ENCODE measurements at places on chromosomes 1 and 21.

DNA sequence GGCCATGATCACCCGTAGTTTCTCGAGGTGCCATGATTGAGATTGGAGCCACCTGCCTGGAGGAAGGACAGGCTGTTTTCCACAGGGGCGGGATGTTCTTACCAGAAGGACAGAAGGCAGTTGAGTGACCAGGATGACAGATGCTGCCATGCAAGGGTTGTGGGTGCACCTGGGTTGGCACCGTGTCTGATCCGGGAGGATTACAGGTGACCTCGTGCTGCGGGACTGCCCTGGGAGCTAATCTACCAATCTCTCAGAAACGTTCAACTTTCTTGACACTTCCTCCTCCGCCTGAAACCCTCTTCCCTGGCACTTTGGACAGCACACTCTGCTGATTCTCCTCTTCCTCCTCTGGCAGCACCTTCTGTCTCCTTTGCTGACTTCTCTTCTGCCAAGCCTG is 13.8 kb upstream of the SLC6A9 start:
- no peak for DNase-seq

DNA sequence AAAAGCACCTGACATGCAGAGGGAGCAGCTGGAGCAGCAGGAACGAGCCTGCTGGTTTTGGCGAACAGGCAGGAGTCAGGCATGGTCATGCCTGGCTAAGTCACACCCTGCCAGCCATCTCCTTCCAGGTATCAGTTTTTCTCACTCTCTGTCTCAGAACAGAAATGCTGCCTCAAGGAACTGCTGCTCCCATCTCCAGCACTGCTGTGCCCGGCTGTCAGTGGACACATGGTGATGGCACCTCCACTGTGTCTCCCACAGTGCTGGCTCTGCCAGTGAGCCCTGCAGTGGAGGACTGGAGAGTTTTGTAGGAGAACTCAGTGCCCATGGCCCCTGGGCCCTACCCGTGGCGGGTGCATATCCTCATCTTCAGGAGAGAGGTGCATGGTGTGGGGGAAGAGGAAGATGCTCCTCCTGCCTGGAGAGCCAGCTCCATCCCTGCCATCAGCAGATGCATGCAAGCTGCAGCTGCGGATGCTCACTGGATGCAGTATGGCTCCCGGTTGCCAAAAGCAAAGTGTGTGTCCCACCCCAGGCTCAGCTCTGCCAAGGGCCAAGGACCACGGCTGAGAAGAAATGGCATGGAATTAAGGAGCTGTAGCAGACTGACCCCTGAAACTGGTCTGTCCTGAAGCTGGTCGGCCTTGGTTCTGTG is 114.7 kb downstream of the GRIK3 start:
- no peak for DNase-seq

DNA sequence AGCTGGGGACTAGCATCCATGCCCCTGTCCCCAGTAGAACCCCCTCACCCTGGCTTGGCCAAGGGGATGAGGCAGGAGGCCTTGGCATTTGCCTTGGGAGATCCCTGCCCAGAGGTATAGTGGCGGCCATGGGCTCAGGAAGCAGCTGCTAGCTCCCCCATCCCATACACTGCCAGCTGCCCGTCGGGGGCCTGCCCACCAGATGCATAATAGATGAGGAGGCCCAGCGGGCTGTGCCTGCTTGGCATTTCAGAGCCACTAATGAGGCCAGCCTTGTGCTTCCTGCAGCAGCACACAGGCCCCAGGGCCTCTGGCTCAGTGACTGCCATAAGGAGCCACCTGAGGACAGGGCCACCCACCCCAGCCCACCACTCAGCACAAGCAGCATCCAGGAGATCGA is 23.6 kb downstream of the RAP1GAP start:
- no peak for DNase-seq

GRCh38 chr21:22804151-22804550 is 1805.9 kb downstream of the NCAM2 start:
- DNase-seq = no peak

DNA sequence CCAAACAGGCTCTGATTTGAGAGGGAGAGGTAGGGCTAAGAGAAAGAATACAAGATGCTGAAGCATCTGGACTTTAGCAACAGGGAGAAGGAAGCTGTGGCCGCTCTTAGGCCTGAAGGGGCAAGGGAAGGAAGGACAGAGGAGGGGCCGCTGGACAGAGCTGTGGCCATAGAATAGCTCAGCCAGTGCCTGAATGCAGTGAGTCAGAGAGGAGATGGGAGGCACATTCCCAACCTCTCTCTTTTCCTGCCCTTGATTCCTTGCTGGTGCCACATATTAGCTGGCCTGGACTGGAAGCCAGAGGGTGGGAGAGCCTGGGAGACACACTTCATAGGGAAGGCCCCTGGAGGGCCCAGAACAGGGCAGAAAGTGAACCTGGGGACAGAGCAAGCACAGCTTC is 83.4 kb upstream of the POU3F1 start:
- DNase-seq = no peak

GRCh38 chr1:227316456-227316855 is 1.8 kb downstream of the CDC42BPA start:
- no peak for DNase-seq

DNA sequence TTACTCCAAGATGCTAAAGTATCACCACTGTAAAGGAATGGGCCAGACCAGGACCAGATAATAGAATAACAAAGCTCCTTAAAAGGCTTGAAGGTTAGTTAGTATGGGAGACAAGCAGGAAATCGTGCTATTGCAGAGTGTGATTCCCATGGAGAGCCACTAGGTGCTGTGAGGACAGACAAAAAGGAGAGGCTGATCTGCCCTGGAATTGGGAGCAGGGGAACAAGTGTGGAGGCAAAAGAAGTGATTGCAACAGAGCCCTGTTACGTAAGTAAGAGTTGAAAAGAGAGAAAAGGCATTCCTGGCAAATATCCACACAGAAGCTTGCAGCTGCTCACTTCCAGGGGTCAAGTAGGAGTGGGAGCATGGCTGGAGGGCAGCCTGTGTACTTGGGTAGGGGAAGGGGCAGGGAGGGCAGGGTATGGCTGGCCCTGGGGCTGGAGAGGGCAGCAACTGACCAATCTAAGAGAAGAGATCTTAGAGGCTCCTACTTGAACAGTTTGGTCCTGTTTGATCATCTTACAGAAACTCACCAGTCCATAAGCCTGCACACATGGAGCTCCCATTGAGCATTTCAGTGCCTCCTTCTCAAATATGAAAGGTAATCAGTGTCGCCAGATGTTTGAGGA is 207.7 kb upstream of the GJB5 start:
- DNase-seq = no peak

DNA sequence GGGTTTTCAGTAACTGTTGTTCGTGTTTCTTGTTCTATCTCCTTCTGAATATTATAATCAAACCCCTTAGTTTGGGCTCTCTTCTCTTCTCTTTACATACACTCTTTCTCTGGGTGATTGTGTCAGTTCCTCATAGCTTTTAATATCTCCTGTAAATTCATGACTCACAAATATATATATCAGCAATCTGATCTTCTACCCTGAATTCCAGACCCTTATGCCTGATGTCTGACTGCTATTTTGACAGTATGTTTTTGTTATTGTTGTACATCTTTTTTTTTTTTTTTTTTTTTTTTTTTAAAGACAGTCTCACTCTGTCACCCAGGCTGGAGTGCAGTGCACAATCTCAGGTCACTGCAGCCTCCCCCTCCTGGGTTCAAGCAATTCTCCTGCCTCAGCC is 70.8 kb upstream of the MPC2 start:
- DNase-seq = no peak

GRCh38 chr1:179955287-179955680 is 674 bp downstream of the CEP350 start:
- DNase-seq = no peak

- no peak for DNase-seq
Observed at GRCh38 chr1:186210258-186210657, 164.8 kb downstream of the TPR start.

GRCh38 chr1:62076286-62076685 is 118.4 kb upstream of the L1TD1 start:
- DNase-seq = no peak

DNA sequence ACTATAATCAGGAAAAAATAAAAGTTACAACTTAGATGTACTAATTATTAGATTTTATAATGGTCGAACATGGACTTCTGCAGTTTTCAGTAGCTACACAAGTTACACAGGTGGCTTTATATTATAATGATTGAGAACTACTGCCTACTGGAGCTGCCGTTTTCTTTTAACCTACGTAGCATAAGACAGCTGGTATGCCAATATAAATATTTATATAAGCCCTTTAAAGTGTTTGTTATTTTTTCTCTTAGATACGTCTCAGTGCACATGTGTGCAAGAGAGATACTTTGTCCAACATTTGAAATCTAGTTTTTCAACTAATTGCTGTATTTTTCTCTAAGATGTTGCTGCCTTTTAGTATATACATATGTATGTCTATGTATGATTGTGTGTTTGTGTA is 42.4 kb downstream of the PDC start:
- DNase-seq = no peak

DNA sequence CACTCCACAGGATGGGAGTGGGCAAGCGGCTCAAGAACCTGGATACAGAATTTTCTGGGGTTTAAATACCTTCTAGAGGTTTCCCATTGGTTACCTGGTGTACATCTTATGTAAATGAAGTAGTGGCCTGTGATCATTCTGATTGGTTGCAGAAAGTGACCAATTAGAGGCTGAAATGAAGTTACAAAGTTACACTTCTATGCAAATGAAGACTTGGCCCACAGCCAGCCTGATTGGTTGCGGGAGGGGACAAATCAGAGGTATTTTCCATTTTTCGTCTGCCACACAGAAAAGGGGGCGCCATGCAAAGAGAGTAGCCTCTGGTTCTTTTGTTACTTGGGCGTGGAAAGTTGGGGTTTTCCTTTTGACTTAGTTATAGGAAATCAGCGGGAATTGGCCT is 8.9 kb downstream of the KCNAB2 start:
- DNase-seq = no peak

- no peak for DNase-seq
Observed at GRCh38 chr1:15412175-15412800, 2.6 kb downstream of the EFHD2 start.

- no peak for DNase-seq
Observed at GRCh38 chr21:26185021-26185420, 14.5 kb upstream of the APP start.

DNA sequence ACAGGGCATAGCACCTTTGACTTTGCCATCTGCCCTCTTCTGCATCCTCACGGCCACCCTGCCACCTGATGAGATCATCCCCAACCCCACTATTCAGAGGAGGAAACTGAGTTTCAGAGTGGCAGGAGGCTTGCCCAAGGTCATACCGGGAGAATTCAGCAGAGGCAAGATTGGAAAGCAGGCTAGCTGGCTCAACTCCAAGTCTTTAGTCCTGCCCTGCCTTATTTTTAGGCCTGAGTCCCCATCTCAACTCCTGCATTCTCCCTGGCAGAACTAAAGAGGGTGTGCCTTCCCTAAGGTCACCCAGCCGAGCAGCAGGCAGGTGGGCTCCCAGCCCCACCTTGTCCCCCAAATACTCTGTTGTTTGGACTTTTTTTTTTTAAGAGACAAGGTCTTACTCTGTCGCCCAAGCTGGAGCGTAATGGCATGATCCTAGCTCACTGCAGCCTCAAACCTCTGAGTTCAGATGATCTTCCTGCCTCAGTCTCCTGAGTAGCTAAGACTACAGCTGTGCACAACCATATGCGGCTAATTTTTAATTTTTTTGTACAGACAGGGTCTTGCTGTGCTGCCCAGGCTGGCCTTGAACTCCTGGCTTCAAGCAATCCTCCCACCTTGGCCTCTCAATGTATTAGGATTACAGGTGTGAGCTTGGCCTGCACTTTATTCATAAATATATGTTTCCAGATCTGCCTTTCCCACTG is 13.8 kb upstream of the FGR start:
- DNase-seq = no peak

- DNase-seq = no peak
Observed at GRCh38 chr1:160344241-160344640, 1.1 kb downstream of the NCSTN start.

DNA sequence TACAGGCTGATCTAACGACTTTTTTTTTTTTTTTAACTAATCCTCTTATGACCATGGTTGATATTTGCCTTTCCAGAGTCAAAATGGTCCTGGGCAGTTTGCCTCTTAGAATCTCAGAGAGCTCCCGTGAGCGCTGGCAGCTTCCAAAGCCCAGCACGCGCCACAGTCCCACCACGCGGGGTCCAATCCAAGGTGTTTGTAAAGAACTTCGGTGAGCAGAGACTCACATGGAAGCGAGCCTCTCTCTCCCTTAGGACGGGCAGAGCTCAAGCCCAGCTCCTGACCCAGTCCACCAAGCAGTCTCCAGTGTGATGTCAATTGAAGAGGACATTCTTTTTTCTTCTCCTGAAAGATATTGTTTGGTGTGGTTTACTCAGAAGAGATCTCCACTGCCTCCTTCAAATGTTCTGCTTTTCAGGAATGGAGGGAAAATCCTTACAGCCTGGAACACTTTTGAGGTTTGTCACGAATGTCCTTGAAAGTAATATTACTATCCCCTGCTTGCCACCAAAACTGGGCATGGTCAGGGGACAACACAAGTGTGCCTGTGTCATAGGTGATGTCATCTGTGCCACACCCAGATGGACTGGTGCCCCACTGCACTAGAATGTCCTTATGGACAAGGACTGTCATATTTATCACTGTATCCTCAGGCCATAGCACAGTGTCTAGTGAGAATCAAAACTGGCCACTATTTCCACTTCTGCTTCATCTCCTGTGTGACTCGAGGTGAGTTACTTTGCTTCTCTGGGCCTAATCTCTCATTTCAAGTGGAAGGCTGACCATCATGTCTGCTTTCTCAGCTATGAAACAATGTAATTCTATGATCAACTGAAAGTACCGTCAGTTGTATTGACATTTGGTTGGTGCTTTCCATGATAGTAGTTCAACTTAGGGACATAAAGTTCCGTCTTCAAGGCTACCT is 97.4 kb upstream of the EDEM3 start:
- no peak for DNase-seq

GRCh38 chr1:11198257-11198656 is 9.1 kb downstream of the ANGPTL7 start:
- DNase-seq = no peak

GRCh38 chr21:29186246-29186645 is 55.8 kb downstream of the MAP3K7CL start:
- DNase-seq = no peak

GRCh38 chr1:173128742-173129141 is 78.0 kb upstream of the TNFSF18 start:
- no peak for DNase-seq

GRCh38 chr1:1349256-1350012 is at the start of gene DVL1:
DVL1 (minus strand) TSS chr1:1349418; CDS start chr1:1349065, 353 bp downstream.
- DNase-seq = peak; percentile 53

DNA sequence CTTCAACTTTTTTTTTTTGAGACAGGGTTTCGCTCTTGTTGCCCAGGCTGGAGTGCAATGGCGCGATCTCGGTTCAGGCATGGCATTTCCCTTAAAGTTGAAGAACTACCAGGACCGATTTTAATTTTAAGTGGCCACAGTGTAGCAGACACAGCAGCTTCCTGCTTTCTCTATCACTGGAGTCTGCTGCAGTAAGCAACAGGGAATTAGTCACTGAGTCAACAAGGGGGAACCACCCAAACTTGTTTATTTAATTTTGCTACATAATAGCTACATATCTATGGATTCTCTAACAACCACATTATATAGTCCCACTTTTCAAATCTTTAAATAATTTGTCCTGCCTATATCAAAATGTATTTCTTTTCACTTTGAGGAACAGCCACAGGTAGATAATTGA is 12.5 kb upstream of the TNNI3K start:
- DNase-seq = no peak

Measured in stimulated activated CD8-positive, alpha-beta memory T cell treated with anti-CD3 and anti-CD28 coated beads, Interleukin-2, amount 100 ng/mL, for 1 hour (primary cell).